Right ventricle myocardium inferior (tissue), 1 donor: ENCODE measurements at places on chromosomes 6 and 20. TPM values are rescaled to one million over a fixed set of nuclear protein-coding genes. Genes with fewer than 3 reads are reported as not detected.

Gene IRF4
- 0.68 TPM for total RNA-seq

Gene PNLDC1
- total RNA-seq: 0.32 TPM

Gene RCAN2
- 273 TPM for total RNA-seq

Gene L3MBTL3
- total RNA-seq: 3.9 TPM

Gene VSTM2L
- 17.7 TPM for total RNA-seq

Gene DDAH2
- 40.6 TPM for total RNA-seq

Gene MEP1A
- not detected for total RNA-seq

Gene SPTLC3
- total RNA-seq: 6.9 TPM

Gene SLC2A10
- 3.1 TPM for total RNA-seq

Gene SERAC1
- total RNA-seq: 5.5 TPM

Gene MYLK2
- 0.35 TPM for total RNA-seq

Gene KIF25
- not detected for total RNA-seq

Gene DPPA5
- total RNA-seq: not detected

Gene TPMT
- total RNA-seq: 12.0 TPM

Gene TBCC
- total RNA-seq: 12.0 TPM
